Ecto neural progenitor cell (in vitro differentiated cells): ENCODE measurements at places on chromosomes 3 and 15.

- DNase-seq = no peak
Observed at GRCh38 chr3:179321668-179322285, 1.1 kb upstream of the ZNF639 start.

DNA sequence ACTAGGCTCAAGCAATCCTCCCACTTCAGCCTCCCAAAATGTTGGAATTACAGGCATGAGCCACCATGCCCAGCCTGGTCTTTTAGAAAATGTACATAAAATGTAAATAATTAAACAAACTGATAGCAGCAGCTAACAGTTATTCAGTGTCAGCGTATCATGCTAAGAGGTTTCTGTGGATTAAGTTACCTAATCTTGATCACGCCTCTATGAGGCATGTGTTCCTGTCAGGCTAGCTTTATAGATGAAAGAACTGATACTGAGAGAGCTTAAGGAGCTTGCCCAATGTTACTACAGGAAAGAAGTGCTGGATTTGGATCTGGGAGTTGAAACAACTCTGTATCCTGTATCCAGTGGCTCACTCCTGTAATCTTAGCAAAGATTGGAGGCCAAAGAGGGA is 11.2 kb upstream of the MST1R start:
- DNase-seq = no peak

GRCh38 chr3:196585044-196585757 is 16.7 kb downstream of the FBXO45 start:
- no peak for DNase-seq

- DNase-seq = no peak
Observed at GRCh38 chr3:104149154-104149553, 1217.6 kb upstream of the ALCAM start.

DNA sequence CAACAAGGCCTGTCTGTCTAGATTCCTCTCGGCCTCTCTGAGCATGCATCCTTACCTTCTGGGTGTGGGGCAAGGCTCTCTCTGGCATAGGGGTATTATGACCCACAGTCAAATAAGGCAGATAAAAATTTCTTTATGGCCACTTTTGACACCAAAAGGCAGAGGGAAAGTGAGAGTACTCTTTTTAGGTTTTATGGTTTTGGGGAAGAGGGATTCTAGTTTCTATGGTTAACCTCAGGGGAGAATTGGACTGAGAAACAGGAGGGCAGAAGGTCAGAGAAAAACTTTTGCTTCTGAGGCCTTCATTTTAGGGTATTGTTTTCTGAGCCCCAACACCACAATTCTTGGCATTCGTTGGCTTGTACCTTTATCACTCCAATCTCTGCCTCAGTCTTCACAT is 70.0 kb upstream of the CCDC54 start:
- DNase-seq = no peak
